ENCODE measurements at places on chromosomes 16 and 17. TPM values are rescaled to one million over a fixed set of nuclear protein-coding genes. Genes with fewer than 3 reads are reported as not detected.

DNA sequence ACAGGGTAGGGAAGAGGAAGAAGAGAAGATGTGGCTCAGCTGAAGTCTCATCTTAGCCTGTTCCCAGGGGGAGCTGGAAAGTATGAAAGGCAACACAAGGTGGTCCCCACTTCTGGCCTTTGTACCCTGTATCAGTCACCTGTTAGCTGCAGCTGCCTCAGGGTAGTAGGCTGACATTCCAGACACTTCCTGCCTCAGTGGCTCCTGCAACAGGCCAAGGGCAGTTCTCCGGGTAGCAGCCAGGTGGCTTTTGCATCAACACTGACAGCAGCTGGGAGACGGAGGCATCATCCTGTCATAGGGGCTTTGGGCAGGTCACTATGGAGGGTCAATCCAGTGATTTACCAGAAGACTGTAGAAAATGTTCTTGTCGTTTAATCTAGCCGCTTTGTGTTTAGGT lies 124.0 kb downstream of the RGS9 start:
- DNase-seq: no peak

The SLC38A8 gene
- total RNA-seq: not detected

The NXN gene
- total RNA-seq: 20.7 TPM

The IRX6 gene
- total RNA-seq: 2.3 TPM

The KRTAP2-3 gene
- total RNA-seq: not detected

DNA sequence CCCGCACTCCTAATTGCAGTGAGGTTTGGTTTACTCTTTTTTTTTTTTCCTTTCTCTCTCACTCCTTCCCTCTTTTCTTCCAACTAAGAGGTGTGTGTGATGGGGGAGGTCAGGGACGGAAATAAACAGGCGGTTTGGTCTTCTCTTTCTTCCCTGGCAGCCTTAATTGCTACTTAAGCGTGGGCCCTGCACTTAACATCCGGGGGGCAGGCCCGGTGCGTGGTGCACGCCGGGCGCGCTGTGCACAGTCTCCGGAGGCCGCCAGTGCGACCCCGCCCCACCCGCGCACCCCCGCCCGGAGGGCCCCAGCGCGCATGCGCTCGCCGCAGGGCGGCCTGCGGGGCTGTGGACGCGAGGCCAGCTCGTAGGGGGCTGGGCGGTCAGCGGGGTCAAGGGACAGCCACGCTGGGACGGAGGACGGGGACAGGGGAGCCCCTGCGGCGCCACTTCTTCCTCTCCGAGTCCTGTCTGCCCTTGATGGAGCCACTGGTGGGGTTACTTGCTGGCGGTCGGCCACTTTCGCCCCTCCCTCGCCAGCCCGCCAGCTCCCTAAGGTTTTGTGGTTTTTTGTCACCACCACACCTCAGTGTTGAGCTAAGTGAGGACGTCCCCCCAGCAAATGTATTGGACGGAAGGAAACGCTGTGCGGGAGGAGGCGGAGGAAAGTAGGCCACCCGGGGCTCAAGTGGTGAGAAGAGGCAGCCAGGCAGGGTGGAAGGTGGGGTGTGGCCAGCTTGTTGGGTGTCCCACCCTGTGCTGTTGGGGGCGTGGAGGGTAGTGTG lies 120.9 kb downstream of the MRM1 start:
- DNase-seq: peak; percentile 88

The NPIPA2 gene
- total RNA-seq: 7.4 TPM

DNA sequence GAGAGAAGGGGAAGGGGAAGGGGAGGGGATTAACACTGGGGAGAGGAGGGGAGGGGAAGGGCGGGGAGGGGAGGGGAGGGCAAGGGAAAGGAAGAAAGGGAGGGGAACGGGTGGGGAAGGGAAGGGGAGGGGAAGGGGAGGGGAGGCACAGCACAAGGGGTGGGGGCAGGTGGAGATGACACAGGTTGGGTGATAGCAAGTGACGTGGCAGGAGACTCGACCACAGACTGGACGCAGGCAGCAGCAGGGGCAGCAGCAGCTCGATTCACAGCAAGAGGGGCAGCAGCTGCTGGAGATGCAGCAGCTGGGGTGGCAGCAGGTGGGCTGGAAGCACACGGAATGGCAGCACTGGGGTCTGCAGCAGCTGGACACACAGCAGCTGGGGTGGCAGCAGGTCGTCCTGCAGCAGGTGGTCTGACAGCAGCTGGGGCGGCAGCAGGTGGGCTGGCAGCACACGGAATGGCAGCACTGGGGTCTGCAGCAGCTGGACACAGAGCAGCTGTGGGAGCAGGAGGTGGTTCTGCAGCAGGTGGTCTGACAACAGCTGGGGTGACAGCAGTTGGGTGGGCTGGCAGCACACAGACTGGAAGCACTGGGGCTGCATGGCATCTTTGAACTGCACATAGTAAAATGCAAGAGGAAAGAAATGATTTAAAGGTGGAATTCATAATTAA lies at the start of gene KRTAP4-16:
Gene KRTAP4-16 (minus strand): TSS at position 624 of the 674 bp plus-strand sequence. CDS start 0 bp downstream, at position 624.
- DNase-seq: no peak

The NHLRC4 gene
- total RNA-seq: 1.3 TPM

The CETP gene
- 6.4 TPM for total RNA-seq
